ENCODE measurements at places on chromosomes 5 and 9.

- no peak for DNase-seq
Measured at GRCh38 chr5:9691261-9691660, 61.1 kb upstream of the TAS2R1 start.

DNA sequence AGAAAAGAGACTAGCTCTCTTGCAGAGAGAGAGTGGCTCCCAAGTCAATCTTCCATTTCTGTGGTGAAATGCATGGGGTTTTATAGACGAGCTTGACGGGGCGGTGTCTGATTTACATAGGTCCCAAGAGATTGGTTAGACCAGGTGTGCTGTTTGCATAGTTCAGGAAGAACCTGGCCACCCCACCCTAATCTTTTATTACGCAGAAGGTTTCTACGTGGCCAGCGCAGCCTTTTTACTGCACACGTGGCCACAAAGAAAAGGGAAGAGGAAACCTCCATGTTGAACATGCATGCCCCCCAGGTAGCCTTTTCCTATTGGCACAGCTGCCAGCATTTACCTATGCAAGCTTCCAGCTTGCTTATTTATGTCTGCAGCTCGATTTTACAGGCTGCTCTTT, 92.1 kb downstream of the CAVIN4 start:
- no peak for DNase-seq

DNA sequence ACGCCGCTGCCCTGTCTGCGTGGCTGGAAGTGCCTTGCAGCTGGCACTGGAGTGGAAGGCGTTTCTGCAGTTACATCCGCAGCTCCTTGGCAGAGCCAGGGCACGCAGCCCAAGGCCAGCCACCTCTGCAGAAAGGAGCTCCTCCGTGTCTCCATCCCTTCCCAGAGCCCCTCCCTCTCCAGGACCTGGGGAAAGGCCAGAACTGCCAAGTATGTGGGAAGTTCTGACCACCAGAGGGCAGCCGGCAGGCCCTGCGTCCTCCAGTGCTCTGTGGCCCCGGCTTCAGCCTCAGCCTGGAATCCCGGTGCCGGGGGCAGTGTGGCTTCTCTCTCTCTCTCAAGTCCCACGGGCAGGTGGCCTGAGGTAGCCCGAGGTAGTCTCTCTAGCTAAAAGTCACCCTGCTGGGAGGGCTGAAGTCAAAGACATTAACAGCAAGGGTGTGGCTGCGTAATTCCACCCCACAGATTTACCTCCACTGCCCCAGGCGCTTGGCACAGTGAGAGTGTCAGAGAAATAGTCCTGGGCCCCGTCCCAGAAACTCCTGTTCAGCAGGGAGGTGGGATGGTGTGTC, 101.7 kb upstream of the FCN2 start:
- DNase-seq: no peak

GRCh38 chr5:126837242-126837641, 60.3 kb downstream of the LMNB1 start:
- DNase-seq: no peak

GRCh38 chr5:37876943-37877342, 37.1 kb upstream of the GDNF start:
- DNase-seq: no peak
